Suprapubic skin (tissue), 4 donors: ENCODE measurements at places on chromosomes 11 and 22. TPM values are rescaled to one million over a fixed set of nuclear protein-coding genes. Genes with fewer than 3 reads are reported as not detected.
A peak's percentile ranks its signal among the peaks of the same experiment; 100 is the strongest.

The CARD18 gene
- total RNA-seq, result 16.5 TPM

- no peak for DNase-seq
These were observed 29.5 kb downstream of the STK33 start for GRCh38 chr11:8564526-8564925.

- no peak for DNase-seq
These were observed 2.8 kb downstream of the RCOR2 start for GRCh38 chr11:63913866-63914830.

DNA sequence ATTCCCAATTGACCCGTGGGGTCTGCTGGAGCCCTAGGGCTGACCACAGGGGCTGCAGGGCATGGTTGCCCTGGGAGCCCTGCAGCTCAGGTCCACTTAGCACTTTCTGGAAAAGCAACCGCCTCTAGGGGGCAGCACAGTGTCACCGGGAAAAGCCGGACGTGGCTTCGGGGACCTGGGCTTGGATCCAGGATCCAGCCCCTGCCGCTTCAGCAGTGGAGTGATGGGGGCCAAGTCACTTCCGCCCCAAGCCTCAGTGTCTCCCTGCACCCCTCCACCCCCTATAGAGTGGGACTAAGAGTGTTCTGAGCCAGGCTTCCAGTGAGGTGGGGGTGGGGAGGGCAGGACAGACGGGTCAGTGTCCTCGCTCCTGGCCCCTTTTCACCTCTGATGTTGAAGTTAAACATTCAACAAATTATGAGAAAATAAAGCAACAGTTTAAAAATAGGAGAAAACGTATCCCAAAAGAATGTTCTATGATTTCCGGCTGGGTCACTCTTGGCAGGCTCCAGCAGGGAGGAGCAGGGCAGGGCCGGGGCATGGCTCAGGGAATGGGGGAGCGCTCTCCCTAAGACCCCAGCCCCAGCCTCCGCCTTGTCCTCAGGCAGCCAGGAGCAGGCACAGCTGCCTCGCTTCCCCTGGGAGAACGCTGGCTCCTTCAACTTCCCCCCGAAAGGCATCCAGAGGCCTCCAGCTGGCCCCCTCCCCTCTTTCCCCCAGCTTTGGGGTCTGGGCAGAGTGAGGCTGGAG lies 96.5 kb upstream of the FGF3 start:
- peak; percentile 89 for DNase-seq

- DNase-seq, result no peak
These were observed 11.8 kb downstream of the BCR start for GRCh38 chr22:23192133-23192532.
